ENCODE measurements at places on chromosomes 13 and 19. TPM values are rescaled to one million over a fixed set of nuclear protein-coding genes. Genes with fewer than 3 reads are reported as not detected.

Gene GIPC3
- 0.71 TPM for total RNA-seq

DNA sequence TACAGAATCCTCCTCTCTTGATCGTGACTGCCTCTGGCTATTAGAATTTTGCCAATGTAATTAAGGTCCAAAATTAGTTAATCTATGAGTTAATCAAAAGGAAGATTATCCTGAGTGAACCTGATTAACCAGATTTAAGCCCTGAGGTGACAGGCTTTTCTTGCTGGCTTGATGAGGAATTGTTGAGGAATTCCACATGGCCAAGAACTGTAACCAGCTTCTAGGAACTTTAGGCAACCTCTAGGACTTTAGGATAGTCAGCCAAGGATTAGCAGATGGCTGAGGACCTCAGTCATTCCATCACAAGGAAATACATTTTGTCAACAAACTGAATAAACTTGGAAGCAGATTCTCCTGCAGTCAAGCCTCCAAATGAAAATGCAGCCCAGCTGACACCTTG is 84.8 kb downstream of the STOML3 start:
- H3K36me3 ChIP-seq = no peaks in the 10 kb centered on the region
- peaks cover 13% of the 10 kb centered on the region for H3K27me3 ChIP-seq
- H3K4me1 ChIP-seq = no peaks in the 10 kb centered on the region
- H3K4me3 ChIP-seq = no peak overlapping the region

- H3K27me3 ChIP-seq = no peaks in the 10 kb centered on the region
- peak overlapping the region; percentile 89 for H3K27ac ChIP-seq
- DNase-seq = peak; percentile 60
- H3K4me3 ChIP-seq = peak overlapping the region; percentile 20
These were observed 62.1 kb downstream of the ARHGEF7 start for GRCh38 chr13:111177081-111177711.

GRCh38 chr19:6048793-6049405 is 61.4 kb downstream of the RFX2 start:
- peaks cover 4% of the 10 kb centered on the region for H3K4me1 ChIP-seq
- H3K27me3 ChIP-seq = peaks cover 6% of the 10 kb centered on the region
- DNase-seq = peak; percentile 85

GRCh38 chr19:54429545-54430227 is 14.4 kb downstream of the TTYH1 start:
- H3K4me1 ChIP-seq = peaks cover 8% of the 10 kb centered on the region
- H3K27ac ChIP-seq = no peak overlapping the region
- no peak for DNase-seq

DNA sequence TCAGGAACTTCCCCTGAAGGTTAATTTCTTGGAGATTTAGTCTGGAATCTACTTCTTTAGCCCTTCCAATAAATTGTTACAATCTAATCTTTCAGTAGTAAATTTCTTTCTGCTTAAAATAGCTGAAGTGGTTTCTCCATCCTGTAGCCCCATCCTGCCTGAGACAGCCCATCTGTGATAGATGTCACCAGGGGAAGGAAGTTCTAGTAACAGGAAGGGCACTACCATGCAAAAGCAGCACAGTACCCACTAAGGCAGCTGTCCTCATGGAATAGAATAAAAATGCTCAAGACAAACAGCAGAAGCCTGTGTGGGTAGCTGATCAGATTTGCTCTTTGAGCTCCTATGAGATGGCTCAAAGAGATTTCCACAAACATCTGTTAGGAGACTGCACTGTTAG is 1036.5 kb downstream of the SLITRK5 start:
- no peaks in the 10 kb centered on the region for H3K27me3 ChIP-seq
- H3K36me3 ChIP-seq = no peaks in the 10 kb centered on the region

DNA sequence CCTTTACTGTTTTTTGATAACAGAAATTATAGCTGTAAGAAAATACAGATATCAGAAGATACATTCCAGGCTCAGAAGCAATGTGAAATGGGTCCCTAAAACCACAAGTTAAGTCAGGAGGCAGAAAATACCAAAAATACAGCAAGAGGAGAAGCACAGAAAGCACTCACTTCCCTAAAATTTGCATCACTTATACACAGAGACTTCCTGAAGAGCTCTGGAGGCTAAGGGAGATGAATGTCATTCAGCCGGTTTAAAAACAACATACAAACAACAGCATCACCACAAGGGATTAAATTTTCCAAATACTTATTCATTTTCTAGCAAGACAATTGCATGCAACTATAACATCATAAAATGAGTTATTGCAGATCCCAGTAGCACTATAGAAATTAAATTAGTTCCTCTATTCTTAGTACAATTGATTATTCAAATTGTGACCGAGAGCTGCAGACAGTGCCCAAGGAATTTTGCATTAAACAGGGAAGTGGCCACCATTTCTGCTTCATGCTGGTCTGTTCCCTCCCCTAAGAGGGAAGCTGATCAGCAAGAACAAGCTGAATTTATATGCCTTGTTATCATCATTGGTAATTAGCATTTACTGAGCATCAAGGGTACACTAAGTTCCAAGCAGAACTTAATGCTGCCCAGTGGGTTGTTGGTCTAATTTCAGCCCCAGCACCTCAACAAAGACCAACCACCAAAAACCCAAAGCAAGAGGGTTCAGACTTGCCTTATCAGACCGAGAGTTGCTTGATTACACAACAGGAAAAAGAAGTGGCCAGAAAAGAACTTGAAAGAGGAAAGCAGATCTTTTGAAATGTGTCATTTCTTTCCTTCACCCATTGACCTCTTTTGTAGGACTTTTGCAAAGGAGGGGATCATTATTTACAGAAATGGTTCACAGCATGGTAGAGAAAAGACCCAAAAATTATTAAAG is 140.7 kb downstream of the KCTD12 start:
- H3K4me3 ChIP-seq = no peak overlapping the region
- H3K4me1 ChIP-seq = no peaks in the 10 kb centered on the region
- H3K36me3 ChIP-seq = no peaks in the 10 kb centered on the region
- no peak overlapping the region for H3K27ac ChIP-seq
- no peaks in the 10 kb centered on the region for H3K27me3 ChIP-seq

DNA sequence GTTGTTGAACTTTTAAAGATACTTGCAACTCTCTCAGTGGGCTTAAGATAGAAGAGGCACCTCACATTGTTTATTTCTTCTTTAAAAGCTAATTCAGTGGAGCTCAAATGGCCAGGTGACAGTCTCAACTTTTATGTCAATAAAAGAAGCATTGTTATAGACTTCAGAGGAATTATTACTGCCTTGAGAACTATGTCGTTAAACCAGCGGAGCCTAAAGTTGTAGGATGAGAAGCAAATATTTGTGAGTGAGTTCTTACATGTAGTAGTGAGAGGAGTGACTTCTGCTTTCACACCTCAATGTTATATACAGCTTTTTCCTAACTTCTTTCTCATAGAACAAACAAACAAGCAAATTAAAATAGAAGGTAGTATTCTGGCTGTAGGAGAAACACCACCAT is 31.2 kb upstream of the DGKH start:
- peaks cover 14% of the 10 kb centered on the region for H3K27me3 ChIP-seq
- no peak overlapping the region for H3K27ac ChIP-seq
- no peak for DNase-seq
- no peaks in the 10 kb centered on the region for H3K36me3 ChIP-seq
- no peak overlapping the region for H3K4me3 ChIP-seq
- no peaks in the 10 kb centered on the region for H3K4me1 ChIP-seq

Gene PALM3
- total RNA-seq = not detected

GRCh38 chr13:38073931-38074330 is 204.4 kb upstream of the TRPC4 start:
- no peak overlapping the region for H3K27ac ChIP-seq
- no peaks in the 10 kb centered on the region for H3K27me3 ChIP-seq
- H3K36me3 ChIP-seq = no peaks in the 10 kb centered on the region
- H3K4me1 ChIP-seq = no peaks in the 10 kb centered on the region
- DNase-seq = no peak
- H3K4me3 ChIP-seq = no peak overlapping the region

Gene FUT2
- not detected for total RNA-seq

GRCh38 chr13:94701313-94702180 is 10.8 kb downstream of the SOX21 start:
- no peak for DNase-seq
- no peak overlapping the region for H3K4me3 ChIP-seq
- H3K36me3 ChIP-seq = peaks cover 3% of the 10 kb centered on the region
- peaks cover 2% of the 10 kb centered on the region for H3K4me1 ChIP-seq
- peaks cover 86% of the 10 kb centered on the region for H3K27me3 ChIP-seq

DNA sequence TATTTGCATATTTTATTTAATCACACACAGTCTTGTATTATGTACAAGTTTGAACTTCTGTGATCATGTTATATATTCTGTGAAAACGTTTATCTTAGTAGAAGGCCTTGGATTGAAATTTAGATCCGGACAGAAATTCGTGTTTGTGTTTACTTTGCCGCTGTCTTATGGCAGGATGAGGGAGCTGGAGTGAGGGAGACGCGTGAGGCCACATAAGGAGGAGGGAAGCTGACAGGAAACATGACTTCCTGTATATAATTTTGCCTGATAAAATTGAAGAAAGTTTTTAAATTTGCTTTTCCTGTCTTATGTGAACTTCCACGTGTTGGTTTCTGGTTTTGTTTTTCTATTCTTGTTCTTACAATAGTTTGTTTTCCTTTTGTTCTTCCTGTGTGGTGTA is 200.2 kb downstream of the MTUS2 start:
- no peak overlapping the region for H3K27ac ChIP-seq
- H3K4me1 ChIP-seq = peaks cover 6% of the 10 kb centered on the region
- H3K27me3 ChIP-seq = no peaks in the 10 kb centered on the region
- no peak overlapping the region for H3K4me3 ChIP-seq
- H3K36me3 ChIP-seq = no peaks in the 10 kb centered on the region
- no peak for DNase-seq

DNA sequence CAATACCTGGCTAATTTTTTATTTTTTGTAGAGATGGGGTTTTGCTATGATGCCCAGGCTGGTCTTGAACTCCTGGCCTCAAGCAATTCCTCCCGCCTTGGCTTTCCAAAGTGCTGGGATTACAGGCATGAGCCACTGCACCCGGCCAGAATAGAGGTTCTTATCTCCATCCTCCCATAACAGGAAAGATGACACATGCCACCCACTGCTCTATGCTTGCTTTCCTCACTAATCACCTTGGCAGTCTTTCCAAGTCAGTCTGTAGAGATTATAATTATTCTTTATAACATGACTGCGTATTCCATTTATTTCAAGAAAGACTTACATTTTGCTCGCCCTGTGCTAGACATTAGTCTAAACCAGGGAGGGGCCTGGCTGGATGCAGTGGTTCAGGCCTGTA is 6.7 kb downstream of the VAV1 start:
- no peak for DNase-seq
- H3K27me3 ChIP-seq = no peaks in the 10 kb centered on the region
- H3K36me3 ChIP-seq = peaks cover 47% of the 10 kb centered on the region
- H3K4me3 ChIP-seq = no peak overlapping the region
- peaks cover 60% of the 10 kb centered on the region for H3K4me1 ChIP-seq

Gene ATP12A
- 0.27 TPM for total RNA-seq
